ENCODE measurements at places on chromosomes 7 and 10.

GRCh38 chr10:50381642-50382041 is 130.3 kb upstream of the ASAH2 start:
- no peak for DNase-seq

DNA sequence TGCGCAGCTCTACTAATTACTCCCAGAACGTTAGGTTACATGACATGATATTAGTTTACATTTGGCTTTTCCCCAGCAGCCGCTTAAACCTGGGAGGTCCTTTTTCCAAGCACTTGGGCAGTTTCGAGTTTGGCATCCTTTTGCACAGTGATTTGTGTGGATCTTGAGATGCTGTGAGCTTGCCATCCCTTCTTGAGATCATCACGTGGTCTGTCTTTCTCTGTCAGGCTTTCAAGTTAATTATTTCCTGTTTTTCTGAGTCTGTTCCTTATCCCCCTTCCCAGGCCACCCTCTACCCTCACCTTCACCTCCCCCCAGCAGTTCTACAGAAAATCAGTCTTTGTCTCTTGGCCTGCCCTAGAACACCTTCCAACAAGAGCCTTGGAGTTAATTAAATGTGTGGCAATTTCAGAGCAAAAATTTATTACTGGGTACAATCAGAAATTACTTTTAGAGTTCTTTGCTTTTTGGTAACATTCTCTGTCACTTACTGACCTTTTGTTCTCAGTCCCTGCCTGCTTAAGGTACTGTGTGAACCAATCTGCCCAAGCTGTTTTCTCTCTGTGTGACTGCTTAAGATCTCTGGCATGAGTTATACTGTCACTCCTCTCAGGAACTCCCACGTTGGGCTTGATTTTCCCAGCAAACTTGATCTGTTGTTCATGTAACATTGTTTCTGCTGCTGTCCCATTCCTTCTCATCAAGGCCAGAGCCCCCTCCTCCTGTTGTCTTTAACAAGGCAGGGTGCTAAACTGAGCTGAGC is 3.1 kb upstream of the SLF2 start:
- DNase-seq, result no peak

GRCh38 chr10:70167246-70167645 is 3.1 kb downstream of the SAR1A start:
- no peak for DNase-seq

DNA sequence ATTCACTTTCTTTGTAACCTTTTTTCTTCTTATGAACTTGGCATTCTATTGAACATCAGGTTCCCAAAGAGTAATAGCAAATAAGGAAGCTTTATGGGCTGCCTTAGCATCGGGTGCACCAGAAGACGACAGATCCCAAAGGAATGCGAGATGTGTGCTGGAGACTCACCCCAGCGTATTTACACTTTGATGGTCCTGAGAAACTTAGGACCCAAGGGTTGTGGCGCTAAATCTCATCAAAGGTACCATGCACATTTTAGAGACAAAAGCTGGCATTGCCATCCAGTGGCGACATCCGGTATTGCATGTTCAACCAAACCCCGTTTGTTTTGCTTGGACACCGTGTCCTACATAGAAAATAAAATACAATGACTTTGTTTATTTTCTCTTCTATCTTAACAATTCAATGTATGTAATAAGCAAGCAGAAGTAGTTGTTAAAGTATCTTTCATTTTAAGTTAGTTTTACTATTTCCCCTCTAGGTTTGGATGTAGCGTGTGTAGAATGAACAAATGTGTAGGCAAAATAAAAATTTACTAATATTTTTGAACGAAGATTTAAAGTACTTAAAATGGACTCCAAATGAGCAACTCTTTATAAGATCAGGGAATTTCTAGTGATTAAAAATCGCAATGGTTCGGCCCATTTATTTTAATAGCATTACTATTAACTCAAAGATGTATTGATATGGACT is 1154.8 kb downstream of the GATA3 start:
- DNase-seq, result peak; percentile 22

DNA sequence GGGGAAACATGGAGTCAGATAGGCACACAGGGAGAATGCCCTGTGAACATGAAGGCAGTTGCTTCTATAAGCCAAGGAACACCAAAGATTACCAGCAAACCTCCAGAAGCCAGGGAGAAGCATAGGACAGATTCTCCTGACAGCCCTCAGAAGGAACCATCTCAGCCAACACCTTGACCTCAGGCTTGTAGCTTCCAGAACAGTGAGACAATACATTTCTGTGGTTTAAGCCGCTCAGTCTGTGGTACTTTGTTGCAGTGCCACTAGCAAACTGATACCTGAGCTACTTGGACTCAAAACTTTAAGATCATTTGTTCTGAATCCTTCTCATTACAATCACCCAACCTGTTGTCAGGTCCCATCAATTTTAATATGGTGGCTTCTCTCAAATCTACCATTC is 31.2 kb downstream of the ABLIM1 start:
- DNase-seq, result no peak

DNA sequence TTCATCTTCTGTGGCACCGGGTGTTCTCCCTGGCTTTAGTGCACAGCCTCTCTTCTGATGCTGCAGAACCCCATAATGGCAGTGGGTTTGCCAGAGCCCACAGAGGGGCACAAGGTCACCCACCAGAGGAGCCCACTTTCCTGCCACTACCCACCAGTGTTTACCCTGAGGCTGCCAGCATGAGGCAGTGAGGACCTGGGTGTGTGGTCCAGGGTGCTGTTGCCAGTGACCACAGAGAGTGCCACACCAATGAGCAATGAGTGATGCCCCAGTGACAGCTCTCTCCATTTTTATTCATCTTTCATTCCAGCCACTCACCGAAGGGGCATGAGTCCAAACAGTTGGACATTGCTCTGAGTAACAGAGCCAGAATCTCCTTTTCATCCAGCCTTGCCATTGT is 34.8 kb downstream of the MTURN start:
- no peak for DNase-seq

- DNase-seq, result no peak
Measured at GRCh38 chr10:110962443-110962842, 43.0 kb downstream of the SHOC2 start.

GRCh38 chr10:94983555-94983954 is 45.1 kb downstream of the CYP2C9 start:
- DNase-seq, result no peak

Data from stimulated activated CD8-positive, alpha-beta memory T cell treated with anti-CD3 and anti-CD28 coated beads, Interleukin-12 subunit alpha, Interleukin-12 subunit beta, amount 100 ng/mL, for 4 hours (primary cell).